ENCODE measurements at places on chromosomes 7 and 10. TPM values are rescaled to one million over a fixed set of nuclear protein-coding genes. Genes with fewer than 3 reads are reported as not detected.

DNA sequence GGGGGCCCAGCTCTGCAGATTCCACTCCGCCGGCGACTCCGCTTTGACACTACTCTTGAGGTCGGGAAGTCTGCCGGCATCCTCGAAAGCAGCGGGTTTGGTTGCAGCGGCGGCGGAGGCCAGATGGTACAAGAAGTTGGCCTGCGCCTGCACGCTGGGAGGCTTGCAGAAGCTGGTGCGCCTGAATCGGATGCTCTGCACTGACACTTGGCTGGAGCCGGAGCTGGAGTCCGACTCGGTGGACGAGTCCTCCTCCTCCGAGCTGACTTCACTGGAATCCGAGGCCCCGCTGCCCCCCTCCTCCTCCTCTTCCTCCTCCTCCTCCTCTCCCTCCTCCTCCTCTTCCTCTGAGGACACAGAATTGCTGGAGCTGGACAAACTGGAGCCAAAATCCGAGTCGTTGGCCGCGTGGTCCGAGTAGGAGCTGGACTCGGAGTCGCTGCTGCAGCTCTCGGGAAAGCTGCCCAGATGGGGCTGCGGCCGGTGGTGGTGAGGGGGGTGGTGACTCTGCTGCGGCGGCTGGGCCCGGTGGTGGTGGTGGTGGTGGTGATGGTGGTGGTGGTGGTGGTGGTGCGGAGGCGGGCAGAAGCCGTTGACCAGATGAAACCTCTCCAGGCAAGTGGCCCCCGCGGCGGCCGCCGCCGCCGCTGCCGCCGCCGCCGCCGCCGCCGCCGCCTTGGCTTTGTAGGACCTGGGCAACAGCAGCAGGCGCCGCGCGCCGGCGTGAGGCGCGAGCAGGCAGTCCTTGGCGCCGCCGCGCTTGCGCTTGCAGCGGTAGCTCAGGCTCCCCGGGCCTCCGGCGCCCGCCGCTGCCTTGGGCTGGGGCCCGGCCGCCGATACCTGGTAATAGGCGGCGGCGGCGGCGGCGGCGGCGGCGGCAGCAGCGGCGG, 9.0 kb downstream of the SKIDA1 start:
- DNase-seq = peak; percentile 87

- DNase-seq = no peak
Measured at GRCh38 chr10:12592967-12593366, 243.6 kb downstream of the CAMK1D start.

- no peak for DNase-seq
Measured at GRCh38 chr7:31410265-31410664, 69.7 kb upstream of the NEUROD6 start.

- DNase-seq = no peak
Measured at GRCh38 chr7:110347081-110347480, 743.8 kb upstream of the LRRN3 start.

GRCh38 chr7:31234836-31235605, 105.5 kb downstream of the NEUROD6 start:
- DNase-seq = no peak

DNA sequence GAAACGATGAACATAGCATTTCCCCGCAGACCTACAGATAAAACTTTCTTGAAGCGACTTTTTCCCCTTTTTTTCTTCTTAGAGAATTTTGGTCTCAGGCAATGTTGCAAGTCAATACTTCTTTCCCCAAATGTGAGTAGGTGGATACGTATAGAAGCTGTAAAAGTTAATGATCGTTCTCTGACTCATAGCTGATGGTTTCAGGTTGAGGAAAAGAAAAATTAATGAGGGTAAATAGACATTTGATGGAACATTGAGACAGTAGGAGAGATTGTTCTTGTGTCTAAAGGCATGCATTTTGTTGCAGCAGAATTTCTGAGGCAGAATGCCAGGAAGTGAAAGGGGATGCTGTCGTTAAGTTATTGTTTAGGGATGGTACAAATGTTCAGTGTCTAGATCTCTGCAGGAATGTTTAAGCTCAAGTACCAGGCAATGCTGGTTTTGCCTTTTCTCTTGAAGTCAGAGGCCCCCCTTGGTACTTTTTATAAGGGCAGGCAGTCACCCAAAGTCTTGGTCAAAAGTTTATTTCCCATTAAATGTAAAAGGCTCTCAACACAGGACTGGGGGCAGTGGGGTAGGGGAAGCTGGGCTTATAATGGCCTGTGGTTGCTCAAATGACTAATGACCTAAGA, 9.3 kb downstream of the TCF7L2 start:
- DNase-seq = no peak

DNA sequence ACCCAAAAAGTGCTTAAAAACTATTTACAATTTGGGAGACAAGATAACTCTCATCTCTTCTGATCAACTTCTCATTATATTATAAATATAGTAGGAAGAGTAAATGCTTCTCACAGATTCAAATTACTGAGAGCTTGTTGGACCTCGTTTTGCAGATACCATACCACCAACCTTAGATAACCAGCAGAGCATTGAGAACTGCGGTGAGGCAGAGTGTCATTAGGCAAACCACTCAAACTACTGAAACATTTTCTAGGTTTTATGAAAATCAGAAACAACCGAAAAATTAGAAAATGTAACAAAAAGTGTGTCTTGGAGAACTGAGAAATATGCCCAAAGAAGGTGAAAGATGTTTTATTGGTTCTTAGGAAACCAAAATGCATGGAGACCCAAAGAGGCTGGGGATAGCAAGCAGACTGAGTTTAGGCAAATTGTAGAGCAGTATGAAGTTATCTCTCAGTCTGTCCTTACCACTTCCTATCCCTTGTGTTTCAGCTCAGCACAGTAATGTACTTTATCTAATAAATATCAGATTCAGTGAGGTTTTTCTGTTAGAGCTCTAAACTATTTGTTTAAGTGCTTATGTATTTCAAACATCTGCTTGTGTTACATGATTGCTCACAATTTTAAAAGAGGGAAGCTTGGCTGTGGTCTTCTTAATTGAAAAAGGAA, 77.9 kb downstream of the HECTD2 start:
- no peak for DNase-seq

GRCh38 chr7:95436407-95436806, 1.6 kb upstream of the PON2 start:
- DNase-seq = no peak

DNA sequence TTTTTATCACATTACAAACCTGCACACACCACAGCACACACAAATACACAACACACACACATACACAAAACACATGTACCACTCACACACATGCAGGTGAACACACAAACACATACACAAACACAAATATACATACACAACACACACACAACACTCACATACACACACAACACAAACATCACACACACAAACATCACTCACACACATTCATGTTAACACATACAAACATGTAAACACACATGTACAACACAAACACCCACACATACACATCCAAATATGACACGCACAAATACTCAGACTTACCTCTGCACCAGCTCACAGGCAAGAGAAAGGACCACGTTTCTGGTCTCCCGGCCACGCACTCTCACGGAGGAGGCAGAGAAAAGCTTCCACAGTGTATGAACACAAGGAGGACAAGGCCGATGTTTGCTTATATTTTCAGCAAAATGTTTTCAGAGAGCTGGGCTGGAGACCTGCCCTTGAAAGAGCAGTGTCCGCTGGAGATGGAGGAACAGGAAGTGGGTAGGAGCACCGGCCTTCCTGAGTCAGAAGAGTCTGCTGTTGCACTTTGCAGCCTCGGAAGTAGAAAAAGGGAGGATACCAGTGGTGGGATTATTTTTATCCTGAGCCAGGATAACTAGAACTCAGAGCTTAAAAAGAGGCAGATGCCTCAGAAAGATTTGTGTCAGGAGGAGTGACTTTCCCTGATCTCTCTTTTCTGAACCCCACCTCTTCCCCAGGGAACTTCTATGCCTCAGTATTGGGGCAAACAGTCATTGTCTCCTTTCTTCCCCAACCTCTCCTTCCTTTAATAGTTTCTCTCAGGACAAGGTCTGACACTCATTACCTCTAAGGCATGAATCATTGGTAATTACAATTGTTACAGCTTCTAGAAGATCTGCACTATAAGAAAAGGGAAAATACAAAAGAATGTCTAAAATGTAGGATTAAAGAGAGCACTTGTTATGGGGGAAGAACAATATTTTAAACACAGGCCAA, at the start of gene GIMAP6:
Gene GIMAP6, minus strand, starts transcription at position 520 of the 999 bp plus-strand sequence. CDS start 2,243 bp downstream, outside the sequence.
- peak; percentile 75 for DNase-seq

GRCh38 chr7:106772655-106773108, 92.4 kb upstream of the PIK3CG start:
- DNase-seq = no peak

GRCh38 chr10:116316503-116316902, 7.7 kb upstream of the CCDC172 start:
- DNase-seq = no peak

DNA sequence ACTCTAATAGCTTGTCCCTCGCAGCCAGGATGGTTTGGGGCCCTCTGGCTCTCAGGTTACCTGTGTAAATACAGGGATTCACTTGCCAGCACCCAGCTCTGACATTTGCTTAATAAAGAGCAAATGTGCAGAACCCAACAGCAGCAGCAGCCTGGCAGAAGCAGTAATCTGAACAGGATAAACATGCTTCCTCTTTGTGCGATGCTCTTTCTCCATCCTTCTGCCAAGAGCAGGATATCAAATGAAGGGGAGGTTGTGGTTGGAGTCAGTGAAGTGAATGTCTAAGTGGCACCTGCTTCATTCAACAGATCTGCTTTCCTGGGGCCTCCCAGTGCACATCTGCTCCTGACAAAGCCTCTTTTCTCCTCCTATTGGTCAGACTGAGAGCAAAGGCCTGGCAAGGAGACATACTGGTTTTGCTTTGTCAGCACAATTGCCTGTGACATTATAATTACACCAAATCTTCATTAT, 130.3 kb downstream of the NRF1 start:
- no peak for DNase-seq

DNA sequence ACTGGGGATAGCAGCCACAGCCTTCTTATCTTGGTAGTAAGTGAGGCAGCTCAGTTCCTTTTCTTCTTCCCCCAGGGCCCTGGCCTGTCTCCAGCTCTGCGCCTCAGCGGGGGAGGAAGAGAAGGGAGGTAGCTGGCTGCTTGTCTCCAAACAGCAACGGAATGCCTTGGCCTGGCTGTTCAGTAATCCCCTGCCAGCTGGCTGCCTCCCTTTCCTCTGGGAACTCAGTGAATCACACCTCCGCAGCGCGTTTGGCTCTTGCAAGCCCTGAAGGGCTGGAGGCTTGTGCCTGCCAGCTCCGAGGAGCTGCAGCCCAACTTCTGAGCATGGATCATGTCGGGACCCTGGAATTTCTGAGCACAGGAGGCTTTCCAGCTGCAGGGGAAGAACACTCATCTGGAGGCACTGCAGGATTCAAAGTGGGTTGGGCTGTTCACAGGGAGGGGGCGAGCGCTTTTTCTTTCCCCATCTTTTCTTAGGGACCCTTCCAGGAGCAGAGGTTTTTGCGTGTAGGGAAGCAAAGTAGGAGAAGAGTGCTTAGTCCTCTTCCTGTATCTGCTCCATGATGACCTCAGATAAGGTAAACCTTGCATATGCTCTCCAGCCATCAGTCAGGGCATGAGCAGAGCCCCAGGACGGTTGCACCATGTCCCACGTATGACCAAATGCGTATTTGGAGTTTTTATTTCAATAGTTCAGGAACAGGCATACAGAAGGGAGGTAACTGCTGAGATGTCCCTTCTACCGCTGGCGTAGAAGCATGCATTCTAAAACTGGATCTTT, 253.2 kb upstream of the INHBA start:
- DNase-seq = peak; percentile 94

- peak; percentile 64 for DNase-seq
Measured at GRCh38 chr10:122461729-122462532, 578 bp downstream of the HTRA1 start.

GRCh38 chr10:84727398-84727797, 399.0 kb downstream of the CCSER2 start:
- DNase-seq = no peak

GRCh38 chr7:30513762-30514161, 9.1 kb upstream of the GGCT start:
- DNase-seq = no peak

DNA sequence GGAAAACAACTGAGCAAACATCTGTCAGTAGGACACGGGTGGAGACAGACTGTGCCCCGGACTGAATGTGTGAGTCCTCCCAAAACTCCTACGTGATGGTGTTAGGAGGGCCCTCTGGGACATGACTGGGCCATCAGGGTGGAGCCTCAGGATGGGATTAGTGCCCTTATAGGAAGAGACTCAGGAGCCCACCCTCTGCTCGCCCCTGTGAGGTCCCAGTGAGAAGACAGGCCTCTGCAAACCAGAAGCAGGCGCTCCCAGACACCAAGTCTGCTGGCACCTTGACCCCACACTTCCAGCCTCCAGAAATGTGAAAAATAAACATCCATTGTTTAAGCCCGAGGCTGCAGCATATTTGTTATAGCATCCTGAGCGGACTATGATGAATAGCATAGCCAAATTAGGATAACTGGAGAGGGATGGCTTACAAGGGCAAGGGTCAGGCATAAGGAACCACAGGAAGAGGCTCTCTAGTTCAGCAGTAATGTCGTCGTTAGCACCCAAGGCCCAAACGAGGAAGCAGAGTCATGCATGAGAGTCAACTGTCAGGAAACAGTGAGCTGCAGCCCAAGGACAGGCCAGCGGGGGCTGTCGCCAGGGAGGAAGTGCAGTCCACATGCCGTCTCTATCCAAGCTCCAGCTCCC, 50.6 kb downstream of the PTPRN2 start:
- DNase-seq = peak; percentile 30

DNA sequence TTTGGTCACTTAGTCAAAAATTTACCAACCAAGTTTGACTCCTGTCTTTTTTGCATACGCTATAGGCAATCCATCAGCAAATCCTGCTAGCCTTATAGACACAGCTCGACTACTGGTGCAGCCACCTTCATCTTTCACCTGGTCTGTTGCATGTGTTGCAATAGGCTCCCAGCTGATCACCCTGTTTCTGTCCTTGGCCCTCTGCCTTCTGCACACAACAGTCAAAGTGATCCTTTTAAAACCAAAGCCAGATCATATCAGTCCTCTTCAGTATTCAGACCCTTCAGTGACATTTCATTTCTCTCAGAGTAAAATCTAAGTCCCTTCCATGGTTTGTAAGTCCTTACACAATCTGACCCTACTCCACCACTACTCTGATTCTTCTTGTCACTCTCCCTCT, 10.9 kb upstream of the CDK6 start:
- no peak for DNase-seq

PLXDC2 gene
- 13.1 TPM for total RNA-seq

FXYD4 gene
- total RNA-seq = not detected

LRRD1 gene
- total RNA-seq = not detected

CALML3 gene
- not detected for total RNA-seq

LRRN3 gene
- total RNA-seq = 12.4 TPM

PRSS37 gene
- not detected for total RNA-seq

SLC29A4 gene
- 4.0 TPM for total RNA-seq

INHBA gene
- total RNA-seq = 0.89 TPM
